Activated CD8-positive, alpha-beta memory T cell treated with anti-CD3 and anti-CD28 coated beads for 1 hour (primary cell): ENCODE measurements at places on chromosomes 16 and 17.

DNA sequence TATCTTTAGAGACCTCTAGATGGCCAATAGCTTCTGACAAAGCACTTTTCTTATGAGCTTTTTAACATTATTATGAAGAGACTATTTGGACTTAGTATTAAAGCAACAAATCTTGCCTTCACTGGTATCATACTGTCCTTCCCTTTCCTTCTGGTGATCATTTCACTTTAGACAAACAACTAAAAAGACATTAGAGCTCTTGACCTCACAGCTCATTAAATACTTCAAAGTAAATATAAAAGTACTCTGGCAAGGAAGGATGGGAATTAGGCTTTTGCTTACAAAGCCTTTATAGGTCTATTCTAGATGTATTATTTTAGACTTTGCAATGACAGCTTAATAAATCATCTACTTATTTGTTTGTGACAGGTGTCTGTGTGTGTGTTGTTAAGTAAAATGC lies 11.1 kb downstream of the STXBP4 start:
- no peak for DNase-seq

GRCh38 chr16:89013692-89014402 lies 36.8 kb upstream of the CBFA2T3 start:
- DNase-seq, result no peak

DNA sequence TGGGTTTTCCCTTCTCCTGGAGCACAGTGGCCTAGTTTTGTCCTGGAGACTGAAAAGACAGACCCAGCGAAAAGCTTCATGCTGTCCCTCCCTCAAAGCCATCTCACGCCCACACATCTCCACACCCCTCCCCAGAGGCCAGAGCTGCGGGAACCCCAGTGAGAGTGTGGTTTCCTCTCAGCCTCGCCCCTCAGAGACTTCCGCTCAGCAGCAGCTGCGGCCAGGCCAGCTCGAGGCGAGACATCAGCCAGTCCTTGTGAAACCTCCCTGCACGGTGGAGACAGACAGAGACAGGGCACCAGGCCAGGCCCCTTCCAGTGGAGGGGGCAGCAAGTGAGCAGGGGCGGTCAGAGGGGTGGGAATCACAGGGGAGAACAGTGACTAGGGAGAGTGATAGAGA lies 77.0 kb upstream of the TNRC6C start:
- peak; percentile 55 for DNase-seq

DNA sequence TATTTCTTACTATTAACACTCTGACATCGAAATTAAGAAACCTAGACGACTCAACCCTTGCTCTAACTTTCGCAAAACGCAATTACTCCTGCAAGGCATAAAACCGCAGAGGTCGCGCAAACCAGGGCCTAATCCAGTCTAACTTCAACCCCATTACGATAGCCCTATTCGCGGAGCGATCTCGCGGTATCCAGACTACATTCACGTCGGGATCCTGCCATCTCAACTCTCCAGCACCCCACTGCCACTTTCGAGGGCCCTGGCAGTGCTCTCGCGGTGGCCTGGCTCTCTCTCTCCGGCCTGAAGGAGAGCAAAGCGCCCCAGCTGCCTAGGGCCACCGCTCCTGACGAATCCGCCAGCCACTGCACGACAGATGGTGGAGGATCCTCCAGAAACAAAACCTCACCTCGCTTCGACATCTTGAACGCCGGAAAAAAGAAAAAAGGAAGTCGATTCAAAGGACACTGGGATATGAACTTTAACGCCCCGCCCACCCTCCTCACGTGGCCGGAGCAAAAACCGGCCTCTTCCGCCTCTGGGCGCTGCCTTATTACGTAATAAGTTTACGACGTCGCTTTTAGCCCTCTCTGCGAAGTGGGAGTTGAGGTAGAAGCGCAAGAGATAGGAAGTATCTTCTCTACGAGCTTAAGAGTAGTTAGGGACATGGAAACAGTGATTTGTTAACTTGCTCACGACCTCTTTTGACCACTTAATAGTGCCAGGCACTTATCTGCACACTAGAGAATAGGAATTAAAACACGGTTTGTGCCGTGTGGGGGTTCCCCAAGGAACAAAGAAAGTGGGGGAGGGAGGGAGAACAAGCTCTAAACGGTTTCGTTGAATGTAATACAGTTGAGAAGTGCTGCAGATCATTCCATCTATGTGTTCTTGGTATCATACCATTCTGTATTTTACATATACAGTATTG lies at the start of gene RPL23:
TSS of gene RPL23 (minus strand) at position 430 of the 928 bp plus-strand sequence. CDS start at position 419, 11 bp downstream.
- DNase-seq, result peak; percentile 75

DNA sequence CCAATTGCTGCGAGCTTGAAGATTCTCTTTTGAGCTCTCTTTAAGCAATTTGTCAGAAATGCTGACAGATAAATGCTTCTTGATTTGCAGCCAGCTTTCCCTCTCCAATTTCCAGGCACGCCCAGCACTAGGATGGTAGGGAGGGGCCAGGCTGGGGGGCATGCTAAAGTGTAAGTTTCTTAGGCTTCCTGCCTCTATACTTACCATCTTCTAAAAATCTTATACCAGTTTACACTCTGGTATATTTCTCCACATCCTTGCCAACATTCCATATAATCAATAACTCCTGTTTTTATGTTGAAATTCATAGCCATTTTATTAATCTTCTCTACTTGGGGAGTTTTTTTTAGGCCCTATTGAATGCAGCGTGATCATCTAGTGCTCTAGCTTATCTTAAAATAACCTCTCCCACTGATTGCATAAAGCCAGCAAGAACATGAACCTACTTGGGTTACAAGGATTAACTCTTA lies 17.5 kb downstream of the ACSF2 start:
- DNase-seq, result no peak

DNA sequence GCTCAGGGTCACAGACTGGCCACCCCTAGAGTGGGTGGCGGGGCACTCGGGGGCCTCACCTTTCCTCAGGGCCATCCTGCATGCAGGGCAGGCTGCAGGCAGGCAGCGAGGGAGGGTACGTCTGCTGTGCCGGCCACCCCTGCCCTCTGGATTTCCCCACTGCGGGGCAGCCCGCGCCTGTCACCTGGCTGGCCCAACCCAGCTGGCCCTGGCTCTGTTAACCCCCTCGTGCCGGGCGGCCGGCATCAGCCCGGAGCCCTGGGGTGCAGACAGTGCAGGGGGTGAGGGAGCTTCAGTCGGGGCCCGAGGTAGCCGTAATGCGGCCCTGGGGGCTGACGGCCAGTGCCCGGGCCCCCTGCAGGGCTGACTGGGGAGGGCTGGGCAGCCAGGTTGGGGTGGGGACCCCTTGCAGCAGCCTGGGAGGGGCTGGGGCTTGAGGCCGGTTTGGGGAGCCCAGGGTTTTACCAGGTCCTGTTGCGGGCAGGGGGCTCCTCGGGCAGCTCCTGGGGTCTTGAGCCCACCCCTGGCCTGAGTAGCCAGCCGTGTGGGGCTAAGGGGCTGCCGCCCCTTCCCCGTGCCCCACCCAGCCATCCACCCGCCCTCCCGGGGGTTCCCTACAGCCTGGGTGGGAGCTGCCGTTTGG lies at the start of gene IGFALS:
TSS of gene IGFALS (minus strand) at position 128 of the 643 bp plus-strand sequence. CDS start at position 75, 53 bp downstream.
- no peak for DNase-seq

GRCh38 chr17:42843358-42843934 lies 934 bp upstream of the AOC2 start:
- no peak for DNase-seq

DNA sequence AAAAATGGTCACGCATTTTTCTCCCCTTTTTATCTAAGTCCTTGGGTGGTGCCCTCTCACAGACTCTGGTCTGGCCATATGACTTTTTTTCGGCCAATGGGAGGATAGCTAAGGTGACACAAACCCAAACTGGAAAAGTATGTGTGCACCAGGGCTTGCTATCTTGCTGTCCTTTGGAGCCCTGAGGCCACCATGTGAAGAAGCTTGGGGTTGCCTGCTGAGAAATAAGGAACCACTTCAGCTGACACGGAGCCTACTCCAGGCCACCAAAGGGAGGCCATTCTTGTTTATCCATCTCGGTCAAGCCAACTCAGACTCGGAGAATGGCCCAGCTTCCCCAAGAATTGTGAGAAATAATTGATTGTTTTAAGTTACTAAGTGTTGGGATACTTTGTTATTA lies 111.4 kb upstream of the ZFHX3 start:
- DNase-seq, result no peak

- DNase-seq, result no peak
Measured at GRCh38 chr16:87434146-87434667, 42.1 kb downstream of the MAP1LC3B start.

GRCh38 chr16:85969591-85969990 lies 70.6 kb downstream of the IRF8 start:
- no peak for DNase-seq

DNA sequence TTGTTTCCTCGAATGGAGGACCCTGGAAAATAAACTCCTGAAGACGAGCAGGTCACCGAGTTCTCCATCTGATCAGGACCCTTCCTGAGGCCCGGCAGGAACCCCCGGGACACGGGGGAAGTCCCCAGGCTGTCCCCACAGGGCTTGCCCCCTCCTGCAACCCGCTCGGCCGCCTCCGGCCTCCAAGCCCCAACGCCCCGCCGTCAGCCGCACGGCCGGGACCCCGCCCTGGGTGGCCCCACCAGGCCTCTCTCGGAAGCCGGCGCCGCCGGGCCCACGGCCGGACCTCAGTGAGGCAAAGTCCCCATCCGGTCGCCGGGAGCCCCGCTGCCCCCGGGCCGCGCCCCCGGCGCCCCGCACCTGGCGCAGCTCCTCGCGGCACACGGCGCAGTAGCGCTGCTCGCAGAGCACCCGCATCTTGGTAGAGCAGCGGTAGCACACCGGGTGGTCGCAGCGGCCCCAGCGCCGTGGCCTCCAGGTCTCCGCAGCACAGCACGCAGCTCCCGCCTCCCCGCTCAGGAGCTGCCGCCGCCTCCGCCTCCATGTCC lies 383 bp downstream of the ZNF598 start:
- no peak for DNase-seq
